ENCODE measurements at places on chromosomes 7 and 10. TPM values are rescaled to one million over a fixed set of nuclear protein-coding genes. Genes with fewer than 3 reads are reported as not detected.

- H3K27me3 ChIP-seq: no peaks in the 10 kb centered on the region
- H3K4me3 ChIP-seq: no peak overlapping the region
- no peaks in the 10 kb centered on the region for H3K36me3 ChIP-seq
- no peak for DNase-seq
- no peak overlapping the region for H3K27ac ChIP-seq
These were observed 178.0 kb downstream of the NPSR1 start for GRCh38 chr7:34835901-34836600.

- no peaks in the 10 kb centered on the region for H3K4me1 ChIP-seq
- H3K27me3 ChIP-seq: no peaks in the 10 kb centered on the region
- no peak overlapping the region for H3K4me3 ChIP-seq
- H3K27ac ChIP-seq: no peak overlapping the region
- DNase-seq: no peak
These were observed 44.4 kb downstream of the KLHDC10 start for GRCh38 chr7:130114776-130115175.

The OIT3 gene
- total RNA-seq: not detected

- DNase-seq: no peak
- H3K27me3 ChIP-seq: no peaks in the 10 kb centered on the region
These were observed 91.7 kb downstream of the CYP26A1 start for GRCh38 chr10:93165367-93165766.

DNA sequence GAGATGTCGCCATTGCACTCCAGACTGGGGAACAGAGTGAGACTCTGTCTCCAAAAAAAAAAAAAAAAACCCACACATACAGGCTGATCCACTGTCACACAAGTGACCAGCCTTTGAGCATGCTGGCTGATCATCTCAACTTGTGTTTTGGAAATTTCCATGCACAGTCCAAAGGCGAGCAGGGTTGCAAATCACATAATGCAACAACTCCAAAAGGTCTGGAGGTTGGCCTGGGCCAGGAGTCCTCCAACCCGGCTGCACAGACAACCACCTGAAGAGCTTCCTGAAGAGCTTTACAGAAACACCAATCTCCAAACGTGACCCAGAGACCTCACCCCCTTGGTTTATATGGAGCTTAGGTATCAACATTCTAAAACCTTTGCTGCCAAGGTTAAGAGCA lies 16.4 kb downstream of the PARD3 start:
- no peak for DNase-seq
- no peak overlapping the region for H3K4me3 ChIP-seq
- H3K27me3 ChIP-seq: no peaks in the 10 kb centered on the region
- no peaks in the 10 kb centered on the region for H3K36me3 ChIP-seq

The FAM237B gene
- total RNA-seq: not detected

DNA sequence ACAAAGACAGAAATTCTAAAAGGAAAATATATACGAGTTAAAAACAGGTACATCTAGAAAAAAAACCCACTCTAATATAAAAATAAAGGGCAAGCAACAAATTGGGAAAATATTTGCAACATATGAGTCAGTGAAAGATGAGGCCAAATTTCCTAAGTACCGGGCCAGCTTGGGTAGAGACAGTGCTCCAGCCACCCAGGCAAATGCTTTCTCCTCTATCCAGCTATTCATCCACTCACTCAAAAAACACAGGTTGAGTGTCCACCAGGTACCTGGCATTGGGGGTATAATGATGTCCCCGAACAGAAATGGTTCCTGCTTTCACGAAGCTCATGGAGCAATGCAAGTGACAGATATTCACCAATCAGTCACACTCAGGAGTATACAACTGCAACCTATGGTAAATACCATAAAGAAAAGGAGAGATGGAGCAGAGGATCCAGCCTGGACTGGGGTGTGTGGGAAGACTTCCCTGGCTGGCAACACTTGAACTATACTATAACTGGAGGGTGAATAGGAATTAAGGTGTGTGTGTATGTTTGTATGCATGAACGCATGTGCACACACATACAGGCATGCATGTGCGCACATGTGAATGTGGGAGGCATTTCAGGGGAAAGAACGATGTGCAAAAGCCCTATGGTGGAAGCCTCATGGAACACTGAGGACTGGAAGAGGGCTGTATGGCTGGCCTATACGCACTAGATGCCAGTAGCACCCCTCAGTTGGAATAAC lies 2.3 kb downstream of the ARHGAP22 start:
- DNase-seq: no peak
- no peak overlapping the region for H3K4me3 ChIP-seq
- H3K27me3 ChIP-seq: no peaks in the 10 kb centered on the region
- no peaks in the 10 kb centered on the region for H3K36me3 ChIP-seq
- H3K4me1 ChIP-seq: peaks cover 23% of the 10 kb centered on the region
- H3K27ac ChIP-seq: no peak overlapping the region

DNA sequence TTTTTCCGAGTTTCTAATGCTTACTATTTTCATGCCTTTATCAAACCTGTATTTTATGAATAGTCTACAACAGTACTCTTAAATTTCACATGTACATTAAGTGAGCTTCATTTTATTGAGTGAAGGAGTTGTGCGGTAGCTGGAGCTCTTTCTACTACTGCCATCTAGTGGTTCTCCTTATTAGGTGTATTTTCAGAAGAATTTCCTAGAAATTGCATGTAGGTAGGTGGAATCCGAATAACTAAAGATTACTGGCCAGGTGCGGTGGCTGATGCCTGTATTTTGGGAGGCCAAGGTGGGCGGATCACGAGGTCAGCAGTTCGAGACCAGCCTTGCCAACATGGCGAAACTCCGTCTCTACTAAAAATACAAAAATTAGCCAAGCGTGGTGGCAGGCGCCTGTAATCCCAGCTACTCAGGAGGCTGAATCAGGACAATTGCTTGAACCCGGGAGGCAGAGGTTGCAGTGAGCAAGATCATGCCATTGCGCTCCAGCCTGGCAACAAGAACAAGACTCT lies 38.3 kb downstream of the LRRC72 start:
- no peak overlapping the region for H3K27ac ChIP-seq
- H3K4me3 ChIP-seq: no peak overlapping the region

The LRRD1 gene
- total RNA-seq: not detected

DNA sequence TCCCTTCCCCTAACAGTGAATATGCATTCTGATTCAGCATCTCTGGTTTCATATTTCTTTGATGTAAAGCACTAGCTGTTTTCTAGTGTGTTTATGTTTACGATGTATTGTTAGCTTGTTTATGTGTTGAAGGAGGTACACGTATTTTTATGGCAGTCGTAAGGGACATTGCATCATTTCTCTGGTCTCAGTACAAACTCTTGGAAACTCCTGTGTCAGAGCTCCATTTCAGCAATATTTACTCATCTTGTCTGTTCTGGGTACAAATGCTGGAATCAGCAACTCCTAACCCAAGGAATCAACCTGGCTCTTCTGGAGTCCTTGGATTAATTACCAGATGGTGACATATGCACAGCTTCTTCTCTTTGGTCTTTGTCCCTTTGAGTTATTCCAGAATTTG lies 270.0 kb upstream of the PLXDC2 start:
- no peaks in the 10 kb centered on the region for H3K36me3 ChIP-seq
- H3K4me3 ChIP-seq: no peak overlapping the region
- H3K27ac ChIP-seq: no peak overlapping the region
- H3K4me1 ChIP-seq: peaks cover 6% of the 10 kb centered on the region
- no peak for DNase-seq
- H3K27me3 ChIP-seq: no peaks in the 10 kb centered on the region

- H3K4me1 ChIP-seq: no peaks in the 10 kb centered on the region
- H3K27me3 ChIP-seq: no peaks in the 10 kb centered on the region
- no peak for DNase-seq
- H3K36me3 ChIP-seq: peaks cover 10% of the 10 kb centered on the region
These were observed 18.1 kb downstream of the HACD1 start for GRCh38 chr10:17599089-17599488.

- H3K4me3 ChIP-seq: no peak overlapping the region
- H3K27me3 ChIP-seq: no peaks in the 10 kb centered on the region
These were observed 13.9 kb downstream of the GRB10 start for GRCh38 chr7:50768485-50769474.

DNA sequence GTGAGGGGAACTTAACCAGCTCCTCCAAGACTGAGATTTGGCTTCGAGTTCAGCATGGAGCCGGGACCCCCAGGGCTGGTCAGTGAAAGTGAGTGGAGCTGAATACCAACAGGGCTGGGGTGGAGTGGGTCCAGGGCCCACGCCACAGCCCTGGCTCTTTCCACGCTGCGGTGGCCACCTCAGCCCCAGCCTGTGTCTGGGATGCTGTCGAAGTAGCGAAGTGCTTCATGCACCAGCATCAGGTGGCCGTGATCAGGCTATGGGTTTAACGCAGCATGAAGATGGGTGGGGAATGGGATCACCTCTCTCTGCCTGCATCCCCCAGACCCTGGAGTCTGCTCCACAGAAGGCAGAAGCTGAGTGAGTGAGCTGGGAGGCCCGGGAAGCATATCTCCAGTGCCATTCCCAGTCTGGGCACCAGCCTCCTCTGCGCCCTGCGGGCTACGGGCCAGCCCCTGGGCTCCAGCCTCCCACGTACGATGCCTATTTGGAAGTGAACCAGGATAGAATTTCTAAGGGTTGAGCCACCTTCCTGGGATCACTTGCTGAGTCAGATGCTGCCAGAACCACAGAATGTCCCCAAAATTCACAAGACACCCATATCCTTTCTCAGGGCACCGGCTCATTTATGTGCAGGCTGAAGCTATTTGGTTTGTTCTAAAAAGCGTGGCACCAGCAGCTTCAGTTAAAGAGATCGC lies 131.1 kb upstream of the CHST15 start:
- peak; percentile 20 for DNase-seq
- no peaks in the 10 kb centered on the region for H3K27me3 ChIP-seq
- H3K27ac ChIP-seq: peak overlapping the region; percentile 66
- no peaks in the 10 kb centered on the region for H3K36me3 ChIP-seq

DNA sequence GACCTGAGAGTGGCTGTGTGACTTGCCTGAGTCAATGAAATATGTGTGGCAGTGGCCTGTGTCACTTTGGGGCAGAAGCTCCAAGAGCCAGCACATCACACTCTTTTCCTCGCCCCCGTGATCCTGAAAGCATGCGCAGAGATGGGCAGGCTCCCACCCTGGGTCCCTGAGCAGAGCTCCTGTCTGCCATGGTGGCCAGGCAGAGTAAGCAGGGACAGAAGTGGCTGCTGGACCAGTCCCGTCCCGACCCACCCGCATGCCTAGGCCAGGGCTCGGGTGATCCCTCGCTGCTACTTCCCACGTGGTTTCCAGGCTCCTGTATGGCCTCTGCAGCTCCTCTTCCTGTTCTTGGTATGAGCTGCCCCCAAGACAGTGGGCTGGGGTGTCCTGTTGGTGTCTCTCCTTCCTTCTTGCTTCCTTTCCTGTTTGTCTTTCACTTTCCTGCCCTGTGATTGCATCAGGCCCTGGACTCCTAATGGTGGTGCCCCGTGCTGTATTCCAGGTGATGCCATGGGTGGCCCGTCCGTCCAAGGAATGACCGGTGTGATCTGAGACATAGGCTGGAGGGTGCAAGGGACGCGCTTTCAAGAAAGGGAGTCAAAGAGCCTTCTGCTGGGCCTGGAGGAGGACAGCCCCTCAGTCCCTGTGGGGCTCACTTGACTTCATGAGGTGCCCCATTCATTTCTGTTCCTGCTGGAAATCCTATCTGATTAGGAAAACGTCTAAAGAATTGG lies 71.4 kb upstream of the SHH start:
- no peak for DNase-seq
- no peaks in the 10 kb centered on the region for H3K4me1 ChIP-seq
- no peak overlapping the region for H3K4me3 ChIP-seq
- H3K36me3 ChIP-seq: no peaks in the 10 kb centered on the region

GRCh38 chr7:76267107-76267893 lies 35.2 kb upstream of the HSPB1 start:
- peaks cover 5% of the 10 kb centered on the region for H3K27me3 ChIP-seq
- no peak for DNase-seq
- peaks cover 15% of the 10 kb centered on the region for H3K4me1 ChIP-seq
- peak overlapping the region; percentile 63 for H3K4me3 ChIP-seq
- no peak overlapping the region for H3K27ac ChIP-seq

DNA sequence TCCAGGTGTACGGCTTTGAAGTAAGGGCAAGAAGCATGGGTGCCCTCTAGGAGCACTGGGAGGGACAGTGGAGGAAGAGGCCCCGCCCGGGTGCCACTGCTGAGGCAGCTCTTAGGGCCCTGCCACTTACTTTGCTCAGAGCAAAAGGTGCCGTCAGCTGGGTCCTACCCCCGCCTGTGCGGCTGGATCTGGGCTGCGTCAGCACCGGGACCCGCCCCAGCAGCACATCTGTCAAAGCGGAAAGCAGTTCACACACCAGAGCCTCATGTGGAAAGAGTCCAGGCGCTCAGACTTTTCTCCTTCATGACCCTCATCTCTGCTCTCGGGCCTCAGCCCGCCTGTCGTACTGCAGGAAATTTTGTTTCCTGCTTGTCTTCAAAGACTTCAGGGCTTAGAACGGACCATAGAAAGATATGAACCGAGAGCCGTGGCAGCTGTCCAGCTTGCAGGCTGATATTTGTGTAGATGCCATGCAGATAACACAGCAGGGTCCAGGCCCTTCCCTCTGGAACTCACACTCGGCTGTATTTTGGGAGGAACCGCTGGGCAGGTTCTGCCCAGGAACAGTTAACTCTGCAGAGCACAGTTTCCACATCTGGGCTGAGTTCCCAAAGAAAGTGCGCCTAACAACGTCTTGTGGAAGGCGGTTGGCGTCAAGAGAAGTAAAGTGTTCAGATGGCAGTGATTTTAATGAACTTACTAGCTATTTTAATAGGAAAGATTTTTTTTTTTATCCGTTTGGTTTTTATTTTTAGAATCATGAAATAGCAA lies 44.3 kb upstream of the PRKAR1B start:
- no peaks in the 10 kb centered on the region for H3K4me1 ChIP-seq
- H3K4me3 ChIP-seq: peak overlapping the region; percentile 62
- no peak for DNase-seq
- H3K27me3 ChIP-seq: no peaks in the 10 kb centered on the region
- peaks cover 2% of the 10 kb centered on the region for H3K36me3 ChIP-seq

- H3K27ac ChIP-seq: no peak overlapping the region
- peak overlapping the region; percentile 70 for H3K4me3 ChIP-seq
- no peaks in the 10 kb centered on the region for H3K4me1 ChIP-seq
- H3K36me3 ChIP-seq: no peaks in the 10 kb centered on the region
- DNase-seq: no peak
- no peaks in the 10 kb centered on the region for H3K27me3 ChIP-seq
These were observed 245.6 kb downstream of the SLC25A13 start for GRCh38 chr7:96076350-96076707.

DNA sequence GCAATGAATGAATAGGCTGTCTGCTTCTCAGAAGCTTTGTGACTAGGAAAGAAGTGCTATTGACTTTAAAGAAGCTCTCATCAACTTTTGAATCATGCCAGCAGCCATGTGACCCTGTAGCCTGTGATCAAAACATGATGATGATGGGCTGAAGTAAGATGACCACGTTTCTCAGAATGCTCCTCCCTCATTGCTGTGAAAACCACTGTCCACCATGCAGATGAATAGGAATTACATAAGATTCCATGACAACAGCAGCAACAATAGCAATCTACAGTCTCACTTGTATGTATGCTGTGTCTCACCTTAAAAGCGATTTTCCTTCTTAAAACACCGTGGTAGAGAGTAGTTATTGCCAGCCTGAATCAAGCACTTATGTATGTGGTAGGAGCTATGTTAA lies 228.4 kb downstream of the TRIL start:
- DNase-seq: no peak
- no peak overlapping the region for H3K4me3 ChIP-seq
- peaks cover 53% of the 10 kb centered on the region for H3K4me1 ChIP-seq
- H3K27ac ChIP-seq: no peak overlapping the region

The ZNF804B gene
- not detected for total RNA-seq

All from thoracic aorta (tissue), 2 donors.